Right ventricle myocardium inferior (tissue), 1 donor: ENCODE measurements at places on chromosomes 3 and 15.

- peak; percentile 68 for DNase-seq
Measured at GRCh38 chr3:49641921-49642707, 32.0 kb upstream of the APEH start.

GRCh38 chr15:44081026-44082013 lies 113.8 kb downstream of the FRMD5 start:
- no peak for DNase-seq

- DNase-seq = no peak
Measured at GRCh38 chr3:54427941-54428871, 305.9 kb downstream of the CACNA2D3 start.

DNA sequence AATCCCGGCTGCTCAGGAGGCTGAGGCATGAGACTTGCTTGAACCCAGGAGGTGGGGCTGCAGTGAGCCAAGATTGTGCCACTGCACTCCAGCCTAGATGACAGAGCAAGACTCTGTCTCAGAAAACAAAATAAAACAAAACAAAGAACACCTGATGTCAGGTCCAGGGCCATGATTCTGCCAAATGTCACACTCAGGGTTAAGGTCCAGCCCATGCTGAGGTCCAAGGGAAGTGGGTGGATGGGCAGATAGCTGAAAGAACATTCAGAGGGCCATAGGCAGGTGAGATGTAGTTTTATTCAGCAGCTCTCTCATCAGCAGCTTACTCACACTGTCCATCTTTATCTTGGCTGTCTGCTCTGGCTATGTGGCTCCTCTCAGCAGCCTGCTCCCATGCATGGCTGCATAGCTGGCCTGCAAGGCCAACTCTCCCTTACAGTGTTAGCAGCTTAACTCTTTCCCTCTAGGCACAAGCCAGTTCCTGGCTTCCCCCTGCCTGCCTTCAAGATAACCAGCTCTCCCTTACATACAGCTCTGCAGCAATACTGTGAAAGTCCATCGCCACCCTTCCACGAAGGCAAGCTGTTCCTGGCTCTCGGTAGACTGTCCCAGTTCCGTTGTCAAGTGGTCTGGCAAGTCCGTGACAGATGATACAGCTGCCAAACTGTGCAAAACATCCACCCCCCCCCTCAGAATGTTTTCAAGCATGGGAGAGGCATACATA lies 62.4 kb upstream of the SIAH2 start:
- DNase-seq = no peak

DNA sequence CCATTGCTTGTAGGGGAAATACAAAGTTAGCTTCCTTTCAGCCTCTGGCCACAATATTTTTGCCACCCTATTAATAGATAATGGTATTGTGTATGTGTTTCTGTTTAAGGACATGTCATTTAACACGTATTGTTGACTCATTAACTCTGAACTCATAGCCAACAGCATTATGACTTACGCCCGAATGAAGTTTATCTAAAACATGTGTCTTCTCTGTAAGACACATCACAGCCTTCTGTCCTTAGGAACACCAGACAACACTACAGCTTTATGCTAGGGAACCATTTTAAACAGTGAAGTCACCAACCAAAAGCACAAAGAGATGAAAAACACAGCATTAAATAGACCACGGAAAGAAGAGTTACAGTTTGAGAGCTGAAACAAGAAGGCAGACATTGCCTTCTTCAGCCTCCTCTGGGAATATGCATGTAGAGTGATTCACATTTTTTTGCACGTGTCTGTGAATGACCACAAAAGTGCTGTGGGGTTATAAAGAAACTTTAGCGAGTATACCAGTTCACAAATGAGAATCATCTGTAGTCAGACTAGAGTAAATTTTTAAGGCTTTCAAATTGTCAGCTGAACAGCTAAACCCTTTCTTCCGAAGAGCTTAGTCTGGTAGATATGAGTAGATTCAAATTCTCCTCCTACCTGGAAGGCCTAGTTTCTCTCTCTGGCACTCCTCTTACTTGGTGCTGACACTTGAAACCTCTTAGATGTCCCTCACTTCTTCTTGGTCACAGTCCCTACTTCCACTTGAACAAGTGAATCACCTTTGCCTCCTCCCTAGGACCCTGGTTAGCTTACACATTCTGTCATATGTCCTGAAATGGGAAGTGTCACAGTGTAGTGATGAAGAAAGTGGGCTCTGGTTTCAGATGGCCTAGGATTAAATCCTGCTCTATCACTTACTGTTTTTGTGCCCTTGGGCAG lies 32.2 kb downstream of the MCTP2 start:
- no peak for DNase-seq

- no peak for DNase-seq
Measured at GRCh38 chr3:33426630-33427317, 13.4 kb downstream of the UBP1 start.

- no peak for DNase-seq
Measured at GRCh38 chr3:171126478-171127209, 100.1 kb upstream of the SLC2A2 start.

- DNase-seq = no peak
Measured at GRCh38 chr3:64647825-64648224, 40.0 kb downstream of the ADAMTS9 start.

GRCh38 chr15:65630760-65631159 lies 9.0 kb downstream of the SLC24A1 start:
- DNase-seq = no peak

- DNase-seq = no peak
Measured at GRCh38 chr3:134237454-134238145, 13.1 kb downstream of the RYK start.

GRCh38 chr15:27094235-27094634 lies 123.3 kb downstream of the GABRG3 start:
- DNase-seq = no peak

- DNase-seq = no peak
Measured at GRCh38 chr3:184526088-184526433, 35.5 kb upstream of the EPHB3 start.

GRCh38 chr3:67608034-67608433 lies 46.4 kb downstream of the SUCLG2 start:
- DNase-seq = no peak

DNA sequence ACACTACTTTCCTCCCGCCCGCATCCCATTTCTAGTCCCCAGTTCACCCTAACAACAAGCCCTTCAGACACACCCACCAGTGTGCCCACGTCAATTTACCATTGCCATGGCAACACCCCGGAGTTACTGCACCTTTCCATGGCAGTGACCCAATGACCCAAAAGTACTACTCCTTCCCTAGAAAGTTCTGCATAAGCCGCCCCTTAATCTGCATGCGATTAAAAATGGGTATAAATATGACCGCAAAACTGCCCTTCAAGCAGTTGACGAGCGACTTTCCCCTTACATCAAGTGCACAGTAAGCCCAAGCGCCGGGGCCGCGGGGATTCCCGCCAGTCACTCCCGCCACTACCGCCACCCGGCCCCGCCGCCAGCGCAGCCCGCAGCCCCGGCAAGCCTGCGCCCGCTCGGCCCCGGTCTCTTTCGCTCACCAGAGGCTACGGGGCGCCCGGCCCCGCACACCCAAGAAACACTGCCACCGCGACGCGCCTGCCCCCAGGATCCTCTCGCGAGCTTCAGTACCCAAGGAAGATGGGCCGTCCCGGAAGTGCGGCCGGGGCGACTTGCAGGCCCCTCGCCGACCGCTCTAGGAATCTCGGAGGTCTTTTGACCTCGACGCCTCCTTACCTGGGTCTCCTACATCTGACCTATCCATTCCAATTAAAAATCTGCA lies 27.2 kb upstream of the ZNF502 start:
- DNase-seq = peak; percentile 89

- no peak for DNase-seq
Measured at GRCh38 chr3:48851407-48851806, 3.7 kb upstream of the PRKAR2A start.

GRCh38 chr3:148269816-148270215 lies 427.9 kb upstream of the AGTR1 start:
- DNase-seq = no peak

- DNase-seq = no peak
Measured at GRCh38 chr15:70617911-70618287, 145.5 kb downstream of the UACA start.

- DNase-seq = no peak
Measured at GRCh38 chr3:186668426-186668825, 2.6 kb downstream of the HRG start.

- no peak for DNase-seq
Measured at GRCh38 chr15:89770041-89770440, 6.1 kb upstream of the MESP2 start.

- no peak for DNase-seq
Measured at GRCh38 chr15:49155834-49156627, 632 bp upstream of the COPS2 start.

GRCh38 chr3:134330883-134331810 lies 43.1 kb downstream of the AMOTL2 start:
- DNase-seq = no peak

DNA sequence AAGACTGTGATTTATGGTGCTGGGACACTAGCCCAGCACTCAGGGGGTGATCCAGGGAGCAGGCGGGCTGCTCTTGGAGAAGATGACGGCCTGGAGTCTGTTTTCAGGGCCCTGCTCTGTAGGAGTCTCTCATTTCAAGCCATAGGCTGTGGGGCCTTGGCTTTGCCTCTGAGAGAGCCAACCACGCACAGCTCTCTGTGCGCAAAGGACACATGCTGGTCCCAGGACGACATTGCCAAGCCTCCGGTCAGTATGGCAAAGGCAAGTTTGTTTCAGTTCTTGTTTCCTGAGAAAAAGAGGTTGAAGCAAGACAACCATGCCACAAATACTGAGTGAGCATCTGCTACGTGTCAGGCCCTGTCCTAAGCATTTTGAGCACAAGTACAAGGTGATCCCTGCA lies 197.1 kb downstream of the EPHB1 start:
- DNase-seq = no peak

GRCh38 chr3:32143849-32144757 lies 37.7 kb downstream of the GPD1L start:
- no peak for DNase-seq

GRCh38 chr3:32148351-32148750 lies 41.9 kb downstream of the GPD1L start:
- no peak for DNase-seq

GRCh38 chr3:177604181-177604580 lies 406.9 kb upstream of the TBL1XR1 start:
- DNase-seq = no peak

- no peak for DNase-seq
Measured at GRCh38 chr15:74240897-74241614, 4.9 kb downstream of the CCDC33 start.

- no peak for DNase-seq
Measured at GRCh38 chr3:41629072-41629471, 332.8 kb downstream of the ULK4 start.

DNA sequence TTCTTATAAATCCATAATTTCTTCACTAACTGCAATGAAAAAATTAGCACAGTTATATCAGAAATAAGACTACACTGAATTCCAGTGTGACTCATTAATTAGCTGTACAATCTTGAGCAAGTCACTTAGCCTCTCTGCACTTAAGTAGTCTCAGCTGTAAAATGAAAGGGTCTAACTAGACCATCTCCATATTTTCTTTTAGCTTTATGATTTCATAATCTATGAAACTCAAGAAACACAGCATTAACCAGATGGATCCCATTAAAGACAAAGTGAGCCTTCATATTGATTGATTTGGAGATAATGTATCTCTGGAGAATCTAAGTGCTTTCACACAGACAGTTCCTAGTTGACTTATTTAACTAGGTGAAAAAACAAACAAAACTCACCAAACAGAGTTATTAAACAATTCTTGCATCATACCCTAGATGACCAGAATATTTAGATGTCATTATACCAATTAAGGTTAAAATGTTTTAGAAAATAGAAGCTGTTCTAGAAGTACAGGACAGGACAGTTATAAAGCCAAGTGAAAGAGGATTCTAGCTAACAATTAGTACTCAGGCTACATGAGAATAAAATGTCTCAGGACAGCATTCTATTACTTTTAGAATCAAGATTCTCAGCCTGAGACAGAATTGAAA lies 11.2 kb downstream of the CSNK1G1 start:
- DNase-seq = no peak

GRCh38 chr3:129747992-129748391 lies 141.5 kb upstream of the PLXND1 start:
- no peak for DNase-seq

- peak; percentile 98 for DNase-seq
Measured at GRCh38 chr3:43769097-43769884, 78.6 kb downstream of the ABHD5 start.

GRCh38 chr3:123884203-123884831 lies at the start of gene MYLK:
Gene MYLK, minus strand, starts transcription at chr3:123884332. Its CDS starts 90,491 bp downstream, at chr3:123793841.
- peak; percentile 84 for DNase-seq

- no peak for DNase-seq
Measured at GRCh38 chr3:134057006-134057653, 27.4 kb upstream of the SLCO2A1 start.

GRCh38 chr3:56664823-56665222 lies 18.2 kb downstream of the TASOR start:
- DNase-seq = no peak

DNA sequence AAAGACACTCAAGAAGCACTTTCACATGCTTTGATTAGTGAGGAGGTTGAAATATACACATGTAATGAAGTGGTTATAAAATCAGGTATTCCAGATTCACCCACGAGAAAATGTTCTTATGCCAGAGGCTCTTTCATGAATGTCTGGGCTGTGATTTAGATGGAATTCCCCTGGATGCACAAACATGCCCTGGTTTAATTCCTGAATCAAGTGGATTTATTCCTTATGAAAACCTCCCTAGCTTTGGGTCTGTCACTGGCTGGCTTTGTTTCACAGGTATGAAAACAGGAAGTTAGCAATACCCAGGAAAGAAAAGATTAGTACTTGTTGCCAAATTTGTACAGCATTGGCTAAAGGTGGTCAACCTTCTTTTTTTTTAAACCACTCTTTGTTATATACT lies 1123.0 kb downstream of the ROBO1 start:
- no peak for DNase-seq

DNA sequence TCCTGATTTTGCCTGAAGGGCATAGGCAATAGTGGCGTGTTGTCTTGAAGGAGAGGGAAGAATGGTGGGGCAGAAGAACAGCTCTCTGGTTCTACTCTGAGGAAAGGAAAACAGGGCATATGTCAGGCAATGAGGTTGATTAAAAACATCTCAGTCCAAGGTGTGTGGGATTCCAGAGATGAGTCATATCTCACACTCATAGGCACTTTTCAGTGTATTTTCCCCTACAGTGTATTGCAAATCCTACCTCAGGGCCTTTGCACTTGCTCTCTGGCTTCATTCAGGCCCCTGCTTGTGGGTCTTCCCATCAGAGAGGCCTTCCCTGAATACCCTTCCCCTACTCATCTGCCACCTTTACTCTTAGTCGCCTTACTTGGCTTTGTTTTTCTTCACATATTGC lies 107.8 kb downstream of the SLCO3A1 start:
- no peak for DNase-seq

GRCh38 chr3:39432342-39432741 lies 25.8 kb downstream of the RPSA start:
- no peak for DNase-seq

DNA sequence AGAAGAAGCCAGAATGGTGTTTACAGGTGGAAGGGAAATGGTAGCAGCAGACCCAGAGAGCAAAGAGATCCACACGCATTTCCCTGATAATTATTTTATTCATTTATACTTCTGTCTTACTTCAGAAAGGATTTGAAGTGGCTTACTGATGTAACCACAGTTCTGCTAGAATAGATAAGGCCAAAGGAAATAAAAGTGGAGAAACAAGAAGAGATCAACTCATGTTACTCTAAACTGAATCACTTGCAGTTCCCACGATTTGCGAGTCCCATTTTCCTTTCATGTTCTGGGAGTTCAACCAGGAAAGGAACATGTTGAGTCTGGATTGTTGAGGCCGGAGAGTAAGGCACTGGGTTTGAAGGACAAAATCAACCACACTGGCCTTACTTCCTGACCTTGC lies 151.8 kb downstream of the MYRIP start:
- DNase-seq = no peak
